Stimulated activated CD4-positive, alpha-beta T cell treated with anti-CD3 and anti-CD28 coated beads, Interleukin-12 subunit alpha, Interleukin-12 subunit beta, amount 100 ng/mL, for 4 hours (primary cell): ENCODE measurements at places on chromosomes 7 and 10.

- DNase-seq, result no peak
Measured at GRCh38 chr7:78169992-78170391, 371.4 kb downstream of the PHTF2 start.

GRCh38 chr7:139734395-139734794 is 43.4 kb downstream of the HIPK2 start:
- no peak for DNase-seq

DNA sequence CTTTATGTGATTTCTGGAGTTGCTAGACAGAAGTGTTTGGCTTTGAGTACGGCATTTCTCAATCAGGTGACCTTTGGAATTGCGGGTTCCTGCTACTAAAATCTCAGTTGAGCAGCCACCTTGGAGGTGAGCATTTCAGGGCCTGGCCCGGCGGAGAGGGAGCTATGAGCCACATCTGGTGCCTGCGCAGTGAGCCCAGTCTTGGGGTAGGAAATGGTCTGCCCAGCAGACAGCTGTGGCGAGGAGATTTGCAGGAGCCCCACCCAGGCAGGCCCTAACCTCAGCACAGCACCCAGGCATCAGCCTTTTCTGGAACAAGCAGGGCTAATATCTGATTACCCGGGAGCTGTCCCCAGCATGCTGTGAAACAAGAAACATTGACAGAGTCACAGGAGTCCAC is 547.9 kb upstream of the FOXK1 start:
- DNase-seq, result no peak

DNA sequence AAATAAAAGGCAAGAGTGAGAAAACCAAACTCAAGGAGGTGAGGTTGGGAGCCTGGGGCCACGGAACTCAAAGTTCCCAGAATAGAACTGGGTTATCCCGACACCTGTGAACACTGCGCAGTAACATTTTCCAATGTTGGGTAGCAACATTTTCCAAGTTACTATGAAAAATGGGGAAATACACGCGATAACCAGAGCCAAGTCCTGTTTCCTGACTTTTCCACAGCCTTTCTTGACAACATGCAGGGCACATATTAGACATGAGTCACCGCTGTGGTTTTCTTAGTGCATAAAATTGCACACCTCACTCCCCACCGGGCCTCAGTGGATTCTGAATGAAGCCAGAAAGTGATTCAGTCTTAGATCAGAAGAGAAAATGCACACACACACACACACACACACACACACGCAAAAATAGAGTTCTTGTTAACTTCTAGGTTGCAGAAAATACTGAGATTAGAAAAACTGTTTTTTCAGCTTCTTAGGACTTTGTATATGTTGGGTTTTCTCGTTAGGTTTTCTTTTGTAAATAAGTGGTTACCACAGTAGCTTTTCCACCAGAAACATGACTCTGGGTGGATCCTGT is 70.0 kb downstream of the CAMK1D start:
- DNase-seq, result peak; percentile 54

- DNase-seq, result no peak
Measured at GRCh38 chr7:25894002-25894901, 257.7 kb upstream of the NFE2L3 start.

- no peak for DNase-seq
Measured at GRCh38 chr10:103640436-103641181, 147.1 kb downstream of the NEURL1 start.
